ENCODE measurements at places on chromosomes 3 and 15. TPM values are rescaled to one million over a fixed set of nuclear protein-coding genes. Genes with fewer than 3 reads are reported as not detected.

GRCh38 chr3:9308298-9308990, 54.4 kb upstream of the THUMPD3 start:
- no peak for DNase-seq
- peaks cover 2% of the 10 kb centered on the region for H3K4me1 ChIP-seq
- peak overlapping the region; percentile 4 for H3K27ac ChIP-seq
- H3K36me3 ChIP-seq, result no peaks in the 10 kb centered on the region

- no peaks in the 10 kb centered on the region for H3K36me3 ChIP-seq
- no peaks in the 10 kb centered on the region for H3K27me3 ChIP-seq
- no peak overlapping the region for H3K4me3 ChIP-seq
- no peak for DNase-seq
- H3K27ac ChIP-seq, result no peak overlapping the region
- H3K4me1 ChIP-seq, result peaks cover 2% of the 10 kb centered on the region
Observed at GRCh38 chr3:41673650-41674049, 288.3 kb downstream of the ULK4 start.

GRCh38 chr3:196624067-196624790, 15.3 kb upstream of the NRROS start:
- H3K36me3 ChIP-seq, result no peaks in the 10 kb centered on the region
- DNase-seq, result no peak
- H3K27ac ChIP-seq, result no peak overlapping the region

The ALG1L2 gene
- 3.6 TPM for total RNA-seq

- H3K27me3 ChIP-seq, result no peaks in the 10 kb centered on the region
- no peak overlapping the region for H3K4me3 ChIP-seq
- no peaks in the 10 kb centered on the region for H3K36me3 ChIP-seq
- no peak overlapping the region for H3K27ac ChIP-seq
- no peaks in the 10 kb centered on the region for H3K4me1 ChIP-seq
Observed at GRCh38 chr3:195093731-195094130, 177.2 kb downstream of the XXYLT1 start.

The TMEM44 gene
- total RNA-seq, result 31.5 TPM

DNA sequence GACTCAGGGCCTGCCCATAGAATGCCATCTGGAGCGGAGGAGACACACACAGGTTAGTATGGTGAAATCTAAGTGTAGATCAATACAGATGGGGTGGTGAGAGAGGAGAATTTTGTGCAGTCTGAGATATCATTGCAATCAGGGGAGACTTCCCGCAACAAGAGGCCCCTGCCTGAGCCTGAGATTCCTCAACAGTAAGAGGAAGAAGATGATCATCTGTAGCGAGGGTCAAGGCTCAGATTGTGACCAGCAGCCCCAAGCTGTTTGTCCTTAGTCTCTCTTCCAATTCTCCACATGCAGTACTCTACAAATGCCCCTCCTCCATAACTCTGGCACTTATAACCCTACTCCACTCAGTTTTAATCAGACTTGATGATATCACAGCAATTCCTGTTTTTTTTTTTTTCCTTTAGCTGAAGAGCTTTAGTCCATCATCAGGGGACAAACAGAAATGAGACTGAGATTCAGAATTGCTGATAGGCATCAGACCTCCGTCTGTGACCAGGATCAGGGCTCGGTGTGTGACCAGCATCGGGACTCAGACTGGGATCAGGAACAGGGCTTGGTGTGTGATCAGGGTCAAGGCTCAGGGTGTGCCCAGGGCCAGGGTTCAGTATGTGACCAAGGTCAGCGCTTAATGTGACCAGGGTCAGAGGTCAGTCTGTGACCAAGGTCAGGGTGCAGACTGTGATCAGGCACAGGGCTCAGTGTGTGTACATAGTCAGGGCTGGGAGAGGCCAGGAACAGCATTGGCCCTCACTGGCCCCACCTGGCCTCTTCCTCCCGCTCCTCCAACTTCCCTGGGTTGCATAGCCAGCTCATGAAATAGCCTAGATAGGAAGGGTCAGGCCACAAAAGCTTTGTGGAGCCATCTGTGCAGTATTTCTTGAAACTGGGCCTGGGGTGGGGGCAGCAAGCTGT, 14.1 kb downstream of the LOXL1 start:
- peak; percentile 67 for DNase-seq
- no peaks in the 10 kb centered on the region for H3K27me3 ChIP-seq
- H3K4me1 ChIP-seq, result peaks cover 13% of the 10 kb centered on the region
- no peaks in the 10 kb centered on the region for H3K36me3 ChIP-seq

DNA sequence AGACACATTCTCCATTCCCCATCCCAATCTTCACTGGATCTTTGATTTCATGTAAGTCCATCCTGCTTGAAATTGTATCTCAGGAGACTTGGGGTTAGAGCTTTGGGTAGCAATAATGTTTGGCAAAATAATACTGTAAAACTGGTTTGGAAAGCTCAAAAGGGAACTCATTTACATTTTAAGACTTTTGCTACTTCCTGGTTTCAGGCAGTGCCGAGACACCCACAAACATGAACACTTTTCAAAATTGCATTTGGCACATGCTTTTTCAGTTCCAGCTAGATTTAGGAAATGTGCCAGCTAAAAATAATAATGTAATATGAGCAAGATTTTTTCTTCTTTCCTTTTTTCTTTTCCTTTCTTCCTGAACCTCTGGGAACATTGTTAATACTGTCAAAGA, 145.7 kb upstream of the CBLB start:
- no peaks in the 10 kb centered on the region for H3K27me3 ChIP-seq
- H3K4me3 ChIP-seq, result no peak overlapping the region
- no peaks in the 10 kb centered on the region for H3K4me1 ChIP-seq
- H3K36me3 ChIP-seq, result no peaks in the 10 kb centered on the region
- no peak overlapping the region for H3K27ac ChIP-seq
- no peak for DNase-seq

The GNAT1 gene
- not detected for total RNA-seq

- no peak for DNase-seq
- no peaks in the 10 kb centered on the region for H3K27me3 ChIP-seq
- H3K4me3 ChIP-seq, result no peak overlapping the region
- H3K4me1 ChIP-seq, result no peaks in the 10 kb centered on the region
- H3K36me3 ChIP-seq, result no peaks in the 10 kb centered on the region
Observed at GRCh38 chr3:158954420-158954819, 152.6 kb downstream of the MFSD1 start.

DNA sequence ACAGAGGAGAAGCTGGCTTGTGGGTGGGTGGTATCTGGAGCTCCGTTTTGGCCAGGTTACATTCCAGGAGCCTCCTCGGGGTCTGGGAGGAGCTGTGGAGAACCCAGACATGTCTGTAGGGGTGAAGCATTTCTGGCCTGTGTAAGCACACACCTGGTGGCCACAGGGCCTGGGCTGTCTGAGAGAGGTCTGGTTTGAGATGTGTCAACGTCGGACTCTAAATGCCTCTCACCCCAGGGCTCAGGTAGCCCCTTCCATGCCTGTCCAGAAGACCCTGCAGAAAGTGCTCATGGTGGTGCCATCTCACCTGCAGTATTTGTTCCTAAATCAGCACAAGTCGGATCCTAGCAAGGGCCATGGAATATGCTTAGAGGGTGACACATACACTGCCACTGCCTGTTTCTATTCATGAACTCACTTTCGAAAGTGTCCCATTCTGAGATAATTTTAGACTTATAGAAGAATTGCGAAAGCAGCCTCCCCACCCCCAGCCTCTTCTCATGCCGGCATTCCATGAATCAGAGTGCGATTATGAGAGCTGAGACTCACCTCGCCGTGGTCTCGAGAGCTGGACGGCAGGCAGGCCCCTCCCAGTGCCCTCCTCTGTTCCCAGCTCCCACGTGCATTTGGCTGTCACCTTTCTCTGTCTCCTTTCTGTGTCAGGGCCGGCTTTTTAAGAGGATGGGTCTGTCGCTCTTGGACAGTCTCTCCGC, 63.7 kb downstream of the KLF15 start:
- no peak for DNase-seq
- no peaks in the 10 kb centered on the region for H3K36me3 ChIP-seq
- no peaks in the 10 kb centered on the region for H3K27me3 ChIP-seq

DNA sequence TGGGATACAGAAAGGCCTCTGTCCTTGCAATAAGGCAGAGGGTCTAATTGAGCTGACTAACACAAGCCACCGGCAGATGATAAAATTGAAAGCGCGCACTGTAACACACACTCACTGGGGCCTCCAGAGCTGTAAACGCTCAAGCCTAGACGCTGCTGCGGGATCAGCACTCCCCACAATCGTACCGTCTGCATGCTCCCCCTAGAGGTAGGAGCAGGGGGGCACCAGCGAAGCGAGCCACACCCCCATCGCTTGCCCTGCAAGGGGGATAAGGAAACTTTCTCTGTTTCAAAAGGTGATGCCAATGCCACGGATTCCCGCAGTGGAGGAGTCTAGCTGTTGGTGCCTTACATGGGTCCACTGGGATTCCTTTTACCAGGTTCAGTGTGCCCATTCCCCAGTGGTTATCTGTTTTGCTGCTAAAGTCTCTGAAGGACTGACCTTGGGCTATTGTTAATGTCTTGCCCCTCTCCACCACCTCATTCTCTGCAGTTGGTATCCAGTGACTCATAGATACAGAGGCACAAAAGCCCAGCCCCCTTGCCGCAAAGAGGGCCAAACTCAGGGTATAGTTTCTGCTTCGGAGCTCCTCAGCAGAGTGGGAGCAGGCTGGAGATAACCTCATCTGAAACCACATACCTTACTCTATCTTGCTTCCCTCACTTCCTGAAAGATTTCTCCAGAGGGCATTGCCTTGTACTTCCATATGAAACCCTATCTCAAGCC, 139.3 kb upstream of the KBTBD8 start:
- no peaks in the 10 kb centered on the region for H3K36me3 ChIP-seq
- H3K27ac ChIP-seq, result no peak overlapping the region
- no peak overlapping the region for H3K4me3 ChIP-seq
- H3K4me1 ChIP-seq, result no peaks in the 10 kb centered on the region
- no peaks in the 10 kb centered on the region for H3K27me3 ChIP-seq

DNA sequence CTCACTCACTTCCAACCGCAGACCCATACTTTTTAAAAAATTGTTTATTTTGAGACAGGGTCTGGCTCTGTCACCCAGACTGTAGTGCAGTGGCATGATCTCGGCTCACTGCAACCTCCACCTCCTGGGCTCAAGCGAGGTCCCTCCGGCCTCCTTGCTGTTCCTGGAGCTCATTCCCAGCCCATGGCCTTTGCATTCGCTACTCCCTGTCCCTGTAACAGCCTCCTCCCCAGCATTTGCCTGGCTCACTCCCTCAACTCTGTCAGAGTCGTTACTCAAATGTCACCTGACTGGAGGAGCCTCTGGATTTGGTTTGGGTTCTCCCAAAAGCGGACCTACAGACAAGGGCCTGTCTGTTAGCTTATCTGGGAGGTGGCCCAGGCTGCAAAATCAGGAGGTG, 432.6 kb upstream of the PROK2 start:
- H3K27ac ChIP-seq, result no peak overlapping the region
- no peaks in the 10 kb centered on the region for H3K27me3 ChIP-seq
- H3K4me1 ChIP-seq, result no peaks in the 10 kb centered on the region
- DNase-seq, result no peak
